Mesenteric fat pad (tissue), 1 donor: ENCODE measurements at places on chromosomes 3 and 15. TPM values are rescaled to one million over a fixed set of nuclear protein-coding genes. Genes with fewer than 3 reads are reported as not detected.

The CTSH gene
- total RNA-seq = 67.9 TPM

The TMEM108 gene
- 1.5 TPM for total RNA-seq

The EXD1 gene
- not detected for total RNA-seq

The STRIT1 gene
- not detected for total RNA-seq

The ZIC1 gene
- total RNA-seq = not detected

The MUSTN1 gene
- 2.4 TPM for total RNA-seq

The VWA5B2 gene
- not detected for total RNA-seq

The ACTC1 gene
- 0.55 TPM for total RNA-seq

The DNAJC13 gene
- 45.5 TPM for total RNA-seq

The ALDH1A2 gene
- total RNA-seq = 7.5 TPM

The CTDSPL gene
- total RNA-seq = 19.0 TPM

The ZNF774 gene
- total RNA-seq = 0.84 TPM

The DAZL gene
- not detected for total RNA-seq

DNA sequence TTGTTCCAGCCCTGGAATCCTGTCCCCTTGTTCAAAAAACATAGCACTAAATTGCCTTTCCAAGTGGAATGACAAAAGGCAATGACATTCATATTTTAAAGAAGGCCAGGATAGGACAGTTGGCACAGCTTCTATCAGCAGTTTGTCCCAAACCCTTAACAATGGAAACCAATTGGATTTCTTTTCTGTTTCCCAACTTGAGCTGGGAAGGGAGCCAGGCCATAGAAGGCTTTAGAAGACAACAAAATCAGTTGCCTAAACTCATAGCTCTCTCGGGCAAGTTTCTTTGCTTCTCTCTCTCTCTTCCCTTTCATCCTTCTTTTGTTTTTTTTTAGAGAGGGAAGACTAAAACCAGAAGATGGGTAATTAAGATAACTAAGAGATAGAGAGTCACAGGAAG, 227.7 kb upstream of the TPRG1 start:
- DNase-seq = no peak

GRCh38 chr3:24740326-24740725, 245.7 kb upstream of the THRB start:
- DNase-seq = no peak

DNA sequence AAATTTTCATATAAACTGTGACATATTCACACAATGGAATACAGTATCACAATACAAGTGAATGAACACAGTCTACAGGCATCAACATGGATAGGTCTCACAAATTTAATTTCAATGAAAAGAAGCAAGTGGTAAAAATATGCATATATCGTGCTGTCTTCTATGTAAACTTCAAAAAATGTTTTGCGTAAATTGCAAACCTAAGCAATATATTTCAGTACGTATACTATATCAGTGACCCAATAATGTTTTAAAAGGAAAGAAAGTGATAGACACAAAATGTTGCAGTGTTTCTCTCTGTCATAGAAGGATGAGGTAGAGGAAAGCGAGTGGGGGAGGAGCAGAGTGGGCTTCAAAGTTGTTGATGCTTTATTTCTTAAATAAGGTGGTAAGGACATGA, 468.4 kb upstream of the CNTN3 start:
- no peak for DNase-seq

DNA sequence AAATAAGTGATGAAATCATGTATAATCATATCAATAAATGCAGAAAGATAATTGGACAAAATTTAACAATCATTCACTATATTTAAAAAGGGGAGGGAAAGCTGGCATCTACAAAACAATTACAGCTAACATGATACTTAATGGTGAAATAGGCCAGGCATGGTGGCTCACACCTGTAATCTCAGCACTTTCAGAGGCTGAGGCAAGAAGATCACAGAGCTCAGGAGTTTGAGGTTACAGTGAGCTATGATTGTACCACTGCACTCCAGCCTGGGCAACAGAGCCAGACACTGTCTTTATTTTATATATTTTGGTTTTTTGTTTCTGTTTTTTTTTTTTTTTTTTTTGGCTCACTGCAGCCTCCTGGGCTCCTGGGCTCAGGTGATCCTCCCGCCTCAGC, 12.1 kb downstream of the EDC3 start:
- no peak for DNase-seq

GRCh38 chr15:25803541-25803940, 59.6 kb downstream of the ATP10A start:
- DNase-seq = peak; percentile 85

GRCh38 chr3:72196377-72196929, 411.5 kb upstream of the PROK2 start:
- DNase-seq = no peak

GRCh38 chr15:68356778-68357177, 75.2 kb downstream of the ITGA11 start:
- DNase-seq = no peak

DNA sequence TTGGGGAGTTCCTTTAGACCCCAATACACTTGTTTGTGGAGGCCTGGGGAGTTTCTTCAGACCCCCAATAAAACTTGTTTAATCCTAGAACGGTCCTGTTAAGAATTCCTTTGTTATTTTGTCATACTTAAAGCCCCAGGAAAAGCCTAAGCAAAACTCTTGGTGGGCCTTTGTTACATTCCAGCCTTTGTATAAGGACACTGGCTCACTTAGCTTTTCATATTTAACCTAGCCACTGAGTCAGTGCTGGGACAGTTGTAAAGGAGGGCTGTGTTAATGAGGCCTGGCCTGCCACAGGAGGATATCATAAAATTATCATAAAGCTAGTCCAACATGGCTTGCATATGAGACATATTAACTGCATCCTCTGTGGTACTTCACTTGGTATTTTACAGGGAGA, 760.1 kb downstream of the ZNF385D start:
- no peak for DNase-seq

DNA sequence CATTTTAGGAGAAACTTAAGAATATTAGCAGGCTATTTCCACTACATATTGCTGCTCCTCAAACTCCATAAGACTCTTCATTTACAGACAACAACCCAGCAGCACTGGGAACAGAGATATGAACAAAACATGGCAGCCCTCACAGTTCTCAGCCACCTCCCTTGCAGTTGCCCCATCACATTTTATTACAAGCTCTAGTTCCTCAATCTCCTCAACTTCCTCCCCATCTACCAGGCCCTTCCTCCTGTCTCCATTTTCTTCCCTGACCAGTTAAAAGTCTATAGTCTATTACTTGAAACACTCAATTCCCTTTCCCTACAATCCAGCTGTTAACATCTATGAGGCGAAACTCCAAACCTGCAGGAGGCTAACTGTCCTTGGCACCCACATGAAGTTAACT, 412.5 kb downstream of the TBC1D5 start:
- DNase-seq = no peak

GRCh38 chr3:169362301-169362700, 301.2 kb downstream of the MECOM start:
- no peak for DNase-seq

DNA sequence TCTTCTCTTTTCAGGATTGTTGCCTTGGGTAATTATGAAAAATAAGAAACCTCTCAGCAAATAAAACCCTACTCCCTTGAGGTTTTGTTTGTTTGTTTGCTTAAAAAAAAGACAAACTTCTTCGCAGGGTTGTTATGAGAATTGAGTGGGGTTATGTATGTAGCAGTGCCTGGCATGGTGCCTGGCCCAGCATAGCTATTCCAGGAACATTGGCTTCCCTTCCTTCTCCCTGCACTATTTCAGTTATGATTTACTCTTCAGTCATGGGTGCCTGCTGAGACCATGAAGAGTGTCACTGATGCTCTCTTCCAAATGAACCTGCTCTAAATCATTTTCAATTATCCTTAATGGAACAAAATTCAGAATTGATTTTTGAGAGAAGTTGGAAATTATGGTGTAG, 283.5 kb upstream of the ROPN1 start:
- no peak for DNase-seq

GRCh38 chr3:14455571-14456317, 53.3 kb downstream of the SLC6A6 start:
- DNase-seq = no peak

DNA sequence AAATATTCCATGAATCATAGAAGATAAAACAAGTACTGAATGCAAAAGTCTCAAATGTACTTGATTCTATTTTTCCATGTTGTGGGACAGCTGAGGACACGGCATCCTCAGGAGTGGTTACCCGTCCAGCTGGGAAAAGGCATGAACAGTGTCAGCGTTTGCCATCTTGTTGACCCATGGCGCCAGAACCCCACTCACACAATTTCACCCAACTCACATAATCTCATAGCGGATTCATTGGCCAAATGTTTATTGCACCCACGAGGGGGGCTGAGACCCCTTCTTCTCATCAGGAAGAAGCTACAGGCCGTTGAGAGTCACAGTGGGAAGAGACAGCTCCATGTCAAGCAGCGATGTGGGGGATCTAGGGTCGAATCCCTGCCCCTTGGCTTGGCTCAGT, 72.9 kb downstream of the OCA2 start:
- peak; percentile 55 for DNase-seq

DNA sequence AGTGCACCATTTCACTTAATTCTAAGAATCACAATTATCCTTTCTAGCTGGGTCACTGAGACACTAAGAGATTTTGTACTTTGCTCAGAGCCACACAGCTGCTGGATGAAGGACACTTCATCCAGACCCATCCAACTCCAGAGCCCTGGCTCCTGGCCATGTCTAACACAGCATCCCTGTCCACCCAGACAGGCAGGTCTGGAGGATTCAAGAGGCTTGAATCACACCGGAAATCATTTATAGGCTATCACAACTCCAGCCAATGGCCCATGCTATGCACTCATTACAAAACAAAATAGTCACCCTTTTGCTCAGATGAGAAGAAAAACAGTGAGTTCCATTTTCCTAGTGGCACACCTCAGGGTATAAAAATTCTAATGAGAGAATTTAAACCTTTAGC, 198.2 kb upstream of the LMCD1 start:
- no peak for DNase-seq

DNA sequence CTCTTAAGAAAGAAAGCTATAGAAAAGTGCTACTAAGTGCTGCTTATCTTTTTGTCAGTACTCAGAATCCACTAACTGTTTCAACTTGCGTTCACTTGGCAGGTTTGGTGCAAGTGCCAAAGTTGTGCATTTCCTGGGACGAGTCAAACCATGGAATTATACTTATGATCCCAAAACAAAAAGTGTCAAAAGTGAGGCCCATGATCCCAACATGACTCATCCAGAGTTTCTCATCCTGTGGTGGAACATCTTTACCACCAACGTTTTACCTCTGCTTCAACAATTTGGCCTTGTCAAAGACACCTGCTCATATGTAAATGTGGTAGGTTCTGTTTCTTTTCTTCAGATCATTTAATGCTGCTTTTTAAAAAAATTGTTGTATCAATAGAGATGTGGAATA, 32.6 kb downstream of the GYG1 start:
- DNase-seq = no peak

DNA sequence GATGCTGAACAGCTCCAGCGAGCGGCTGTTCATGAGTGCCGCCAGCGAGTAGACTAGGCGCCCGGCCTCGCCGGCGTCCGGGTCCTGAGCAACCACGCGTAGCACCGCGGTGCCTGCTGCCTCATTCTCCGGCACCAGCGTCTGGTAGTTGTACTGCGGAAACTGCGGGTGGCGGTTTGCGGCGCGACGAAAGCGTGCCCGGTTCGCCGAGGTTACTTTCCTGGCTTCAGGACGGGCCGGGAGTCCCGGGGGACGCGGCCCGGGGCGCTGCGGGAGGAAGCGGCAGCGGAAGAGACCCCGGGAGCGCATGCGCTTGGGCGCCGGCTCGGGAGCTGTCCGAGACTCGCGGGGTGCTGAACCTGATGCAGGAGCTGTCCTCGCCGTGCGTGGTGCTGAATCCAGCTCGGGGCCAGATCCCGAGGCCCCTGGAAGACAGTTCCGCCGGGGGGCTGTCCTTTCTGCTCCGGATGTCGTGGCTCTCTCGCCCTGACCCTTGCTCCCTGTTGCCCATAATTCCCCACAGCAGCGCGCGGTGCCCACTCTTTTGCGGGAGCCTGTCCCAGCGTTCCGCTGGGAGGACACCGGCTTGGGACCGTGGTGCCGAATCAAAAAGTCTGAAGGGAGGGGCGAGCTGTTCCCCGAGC, 1.1 kb downstream of the CELSR3 start:
- no peak for DNase-seq

- no peak for DNase-seq
These were observed 5.2 kb upstream of the TCF12 start for GRCh38 chr15:56913241-56913640.

DNA sequence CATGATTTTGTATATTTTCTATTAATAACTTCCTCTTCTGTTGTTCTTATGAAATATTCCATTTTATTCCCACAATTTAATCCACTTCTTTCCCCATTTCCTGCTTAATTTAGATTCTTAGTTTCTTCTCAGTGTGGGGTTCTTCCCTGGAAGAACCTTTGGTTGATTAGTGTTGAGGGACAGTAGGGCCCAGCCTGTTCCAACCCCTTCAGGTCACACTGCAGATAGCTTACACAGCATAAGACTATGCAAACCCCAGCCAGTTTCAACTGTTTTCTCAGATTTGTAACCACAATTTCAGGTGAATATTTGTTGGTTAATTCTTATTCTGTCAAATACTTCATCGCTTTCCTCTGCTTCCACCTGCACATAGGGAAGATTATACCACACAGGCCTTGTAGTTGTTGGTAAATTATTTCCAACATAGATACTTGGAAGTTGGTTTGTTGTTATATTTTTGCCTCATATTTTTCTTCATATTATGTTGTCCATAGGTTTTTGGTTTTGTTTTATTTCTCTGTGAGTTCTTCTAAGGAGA, 34.7 kb downstream of the AADACL2 start:
- DNase-seq = no peak

DNA sequence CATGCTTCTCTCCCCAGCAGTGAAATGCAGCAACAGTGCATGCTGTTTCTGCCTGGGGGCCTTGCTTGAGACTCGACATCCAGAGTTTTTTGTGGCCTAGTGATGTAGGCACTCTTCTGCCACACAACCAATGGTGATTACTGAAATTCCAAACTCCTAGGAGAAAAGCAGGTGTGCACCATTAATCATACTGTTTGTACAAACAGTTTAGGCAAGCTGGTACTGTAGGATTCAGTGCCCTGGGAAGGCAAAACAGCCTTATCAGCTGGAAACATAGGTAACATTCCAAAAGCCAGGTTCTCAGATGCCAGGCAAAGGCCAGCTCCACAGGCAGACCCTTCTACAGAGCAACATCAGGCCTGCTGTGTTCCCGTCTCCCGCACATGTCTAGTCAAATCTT, 17.5 kb upstream of the RBP1 start:
- no peak for DNase-seq

GRCh38 chr3:72660270-72661114, 187.8 kb downstream of the SHQ1 start:
- no peak for DNase-seq

GRCh38 chr3:121431726-121432517, 113.9 kb downstream of the POLQ start:
- DNase-seq = no peak

GRCh38 chr3:57951066-57951882, 56.9 kb upstream of the FLNB start:
- no peak for DNase-seq

- DNase-seq = no peak
These were observed 203.9 kb downstream of the VGLL3 start for GRCh38 chr3:86787091-86787490.
